ENCODE measurements at places on chromosomes 1 and 21. TPM values are rescaled to one million over a fixed set of nuclear protein-coding genes. Genes with fewer than 3 reads are reported as not detected.

The ESRRG gene
- total RNA-seq: 0.28 TPM

The G0S2 gene
- total RNA-seq: 79.2 TPM

The C1orf141 gene
- 1.0 TPM for total RNA-seq

The S100B gene
- 0.85 TPM for total RNA-seq

The TNNI3K gene
- 0.73 TPM for total RNA-seq

The NFYC gene
- 54.3 TPM for total RNA-seq

The NBPF10 gene
- 4.7 TPM for total RNA-seq

The ZFP69B gene
- 0.69 TPM for total RNA-seq

The FCRL4 gene
- not detected for total RNA-seq
